ENCODE measurements at places on chromosomes 3 and 15.

- no peaks in the 10 kb centered on the region for H3K27me3 ChIP-seq
- H3K36me3 ChIP-seq, result no peaks in the 10 kb centered on the region
- H3K4me3 ChIP-seq, result no peak overlapping the region
Observed at GRCh38 chr3:25592510-25592968, 72.2 kb downstream of the TOP2B start.

DNA sequence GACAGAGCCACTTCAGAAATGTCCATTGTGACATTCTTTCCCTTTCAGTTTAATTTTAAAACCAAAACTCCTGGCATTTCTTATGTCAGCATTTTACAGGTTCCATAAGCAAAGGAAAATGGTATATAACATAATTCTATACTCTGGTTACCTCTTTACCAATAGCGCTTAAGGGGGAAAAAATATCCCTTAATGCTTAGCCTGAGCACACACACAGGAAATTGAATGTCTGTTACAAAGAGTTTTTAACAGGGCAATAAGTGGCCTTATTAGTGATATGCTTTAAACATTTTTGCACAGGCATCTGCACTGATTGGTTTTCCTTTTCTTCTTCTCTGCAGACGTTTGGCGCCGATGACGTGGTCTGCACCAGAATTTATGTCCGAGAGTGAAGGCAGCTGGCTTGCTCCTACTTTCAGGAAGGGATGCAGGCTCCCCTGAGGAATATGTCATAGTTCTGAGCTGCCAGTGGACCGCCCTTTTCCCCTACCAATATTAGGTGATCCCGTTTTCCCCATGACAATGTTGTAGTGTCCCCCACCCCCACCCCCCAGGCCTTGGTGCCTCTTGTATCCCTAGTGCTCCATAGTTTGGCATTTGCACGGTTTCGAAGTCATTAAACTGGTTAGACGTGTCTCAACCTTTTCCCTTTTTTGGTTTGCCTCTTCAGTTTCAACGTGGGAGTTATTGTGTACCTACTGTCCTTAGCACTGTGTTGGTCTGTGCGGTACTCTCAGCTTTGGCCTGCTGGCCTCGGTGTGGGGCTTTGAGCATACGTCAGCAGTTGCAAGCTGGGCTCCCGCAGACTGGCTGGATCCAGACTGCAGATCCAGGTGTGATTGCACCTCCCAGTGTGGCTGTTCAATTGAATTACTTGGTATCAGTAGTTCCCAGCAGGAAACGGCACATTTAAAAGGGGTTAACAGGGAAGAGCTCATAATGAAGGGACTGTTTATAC is 7.7 kb downstream of the CRABP1 start:
- no peaks in the 10 kb centered on the region for H3K36me3 ChIP-seq
- DNase-seq, result no peak
- no peak overlapping the region for H3K4me3 ChIP-seq
- no peak overlapping the region for H3K27ac ChIP-seq
- H3K4me1 ChIP-seq, result no peaks in the 10 kb centered on the region

- H3K36me3 ChIP-seq, result no peaks in the 10 kb centered on the region
- H3K4me3 ChIP-seq, result no peak overlapping the region
- no peak overlapping the region for H3K27ac ChIP-seq
- no peaks in the 10 kb centered on the region for H3K4me1 ChIP-seq
Observed at GRCh38 chr15:32705446-32705845, 12.4 kb upstream of the GREM1 start.

- no peaks in the 10 kb centered on the region for H3K4me1 ChIP-seq
- H3K4me3 ChIP-seq, result no peak overlapping the region
- H3K27ac ChIP-seq, result no peak overlapping the region
- DNase-seq, result no peak
- H3K27me3 ChIP-seq, result no peaks in the 10 kb centered on the region
Observed at GRCh38 chr3:143447491-143447890, 327.9 kb downstream of the CHST2 start.

GRCh38 chr3:127671523-127672428 is 976 bp upstream of the ABTB1 start:
- peak overlapping the region; percentile 95 for H3K4me3 ChIP-seq
- DNase-seq, result no peak
- H3K27me3 ChIP-seq, result no peaks in the 10 kb centered on the region
- H3K4me1 ChIP-seq, result peaks cover 9% of the 10 kb centered on the region

Data from liver (tissue), 10 donors.